Vein endothelial cell (primary cell): ENCODE measurements at places on chromosomes 2 and 18. TPM values are rescaled to one million over a fixed set of nuclear protein-coding genes. Genes with fewer than 3 reads are reported as not detected.

The GPD2 gene
- total RNA-seq = 42.1 and 63.4 TPM in 2 replicates

The RSAD2 gene
- total RNA-seq = 0.33 and 0.67 TPM in 2 replicates

The TTN gene
- 2.6 and 3.3 TPM in 2 replicates for total RNA-seq

The COL3A1 gene
- total RNA-seq = 6.2 and 11.0 TPM in 2 replicates

The TRIM43 gene
- total RNA-seq = not detected in 2 replicates

The GREB1L gene
- total RNA-seq = 6.0 and 12.4 TPM in 2 replicates

The TET3 gene
- 9.3 and 11.4 TPM in 2 replicates for total RNA-seq

The HADHB gene
- 108 and 111 TPM in 2 replicates for total RNA-seq

The CLIP4 gene
- total RNA-seq = 20.9 and 24.6 TPM in 2 replicates

The UGP2 gene
- total RNA-seq = 84.4 and 90.5 TPM in 2 replicates

The NOSTRIN gene
- total RNA-seq = 0.65 and 9.6 TPM in 2 replicates

The CMPK2 gene
- 2.6 and 2.7 TPM in 2 replicates for total RNA-seq

The ATP6V1C2 gene
- under 0.01 and 0.10 TPM in 2 replicates for total RNA-seq

The TUBA4B gene
- not detected in 2 replicates for total RNA-seq

The KCNK3 gene
- total RNA-seq = not detected in 2 replicates

The NYAP2 gene
- total RNA-seq = not detected in 2 replicates

The POTEE gene
- total RNA-seq = 0.29 and 0.33 TPM in 2 replicates

The DNER gene
- total RNA-seq = 0.33 and 0.67 TPM in 2 replicates

The CPO gene
- total RNA-seq = 0.19 TPM in 1 of 2 replicates, not detected in the other

The ASAP2 gene
- 68.0 and 72.8 TPM in 2 replicates for total RNA-seq

The SFT2D3 gene
- total RNA-seq = 5.2 TPM in 2 replicates

The FEZ2 gene
- 90.5 and 105 TPM in 2 replicates for total RNA-seq

The PCARE gene
- total RNA-seq = not detected in 2 replicates

The TPO gene
- total RNA-seq = not detected in 2 replicates

The SOWAHC gene
- 2.9 and 6.2 TPM in 2 replicates for total RNA-seq

The ELOA2 gene
- not detected in 2 replicates for total RNA-seq

The MAP3K2 gene
- 28.1 and 28.2 TPM in 2 replicates for total RNA-seq

The ADAM23 gene
- total RNA-seq = 4.5 and 4.9 TPM in 2 replicates

The MATN3 gene
- total RNA-seq = 1.4 and 2.9 TPM in 2 replicates

The DARS1 gene
- total RNA-seq = 55.5 and 66.6 TPM in 2 replicates

The LRATD1 gene
- 6.2 and 8.7 TPM in 2 replicates for total RNA-seq

The TOGARAM2 gene
- 0.10 TPM in 1 of 2 replicates, not detected in the other for total RNA-seq

The EVX2 gene
- not detected in 2 replicates for total RNA-seq

The AMER3 gene
- total RNA-seq = not detected in 2 replicates

The FAP gene
- total RNA-seq = 0.98 and 4.5 TPM in 2 replicates
